ENCODE measurements at places on chromosomes 11 and 22. TPM values are rescaled to one million over a fixed set of nuclear protein-coding genes. Genes with fewer than 3 reads are reported as not detected.

USP28 gene
- 135 TPM for total RNA-seq

TMEM45B gene
- not detected for total RNA-seq

CSF2RB gene
- 4.2 TPM for total RNA-seq

SAAL1 gene
- 4.5 TPM for total RNA-seq

FOLR2 gene
- 10.8 TPM for total RNA-seq

NAALAD2 gene
- 0.83 TPM for total RNA-seq

SEPTIN5 gene
- 162 TPM for total RNA-seq

OR4A16 gene
- not detected for total RNA-seq

ABCG4 gene
- 1.8 TPM for total RNA-seq

LRRC10B gene
- total RNA-seq = 0.37 TPM

SMTNL1 gene
- total RNA-seq = not detected

UPK3A gene
- total RNA-seq = not detected

DDX25 gene
- not detected for total RNA-seq

FXYD2 gene
- total RNA-seq = 0.59 TPM

B4GALNT4 gene
- total RNA-seq = not detected

DNA sequence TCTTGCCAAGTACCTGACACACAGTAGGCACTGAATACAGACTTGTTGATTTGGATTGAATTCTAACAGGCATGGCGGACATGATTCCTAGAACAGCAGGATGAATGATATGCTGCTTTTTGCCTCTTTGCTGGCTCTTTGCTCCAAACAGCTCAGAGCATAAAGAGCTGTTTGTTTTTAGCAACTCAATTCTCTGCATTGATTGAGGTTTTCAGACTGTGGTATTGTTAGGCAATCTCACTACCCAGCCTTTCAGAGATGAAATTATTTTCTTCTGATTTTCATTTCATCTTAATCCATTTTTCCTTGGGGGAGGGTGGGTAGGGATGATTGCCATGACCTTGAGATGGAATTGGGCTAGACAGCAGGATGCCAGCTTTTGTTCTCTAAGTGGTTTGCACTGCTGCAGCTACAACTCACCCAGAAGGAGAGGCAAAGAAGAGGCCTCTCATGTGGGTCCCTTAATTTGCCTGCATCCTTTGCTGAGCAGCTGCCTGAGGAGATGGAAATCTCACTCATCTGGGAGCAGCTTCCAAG, 20.5 kb downstream of the COA4 start:
- H3K27me3 ChIP-seq = no peaks in the 10 kb centered on the region
- H3K27ac ChIP-seq = peak overlapping the region; percentile 1
- DNase-seq = no peak
- H3K36me3 ChIP-seq = no peaks in the 10 kb centered on the region

- DNase-seq = no peak
- H3K4me1 ChIP-seq = peaks cover 67% of the 10 kb centered on the region
- H3K27me3 ChIP-seq = no peaks in the 10 kb centered on the region
Observed at GRCh38 chr11:64762277-64762673, 2.5 kb upstream of the PYGM start.

DNA sequence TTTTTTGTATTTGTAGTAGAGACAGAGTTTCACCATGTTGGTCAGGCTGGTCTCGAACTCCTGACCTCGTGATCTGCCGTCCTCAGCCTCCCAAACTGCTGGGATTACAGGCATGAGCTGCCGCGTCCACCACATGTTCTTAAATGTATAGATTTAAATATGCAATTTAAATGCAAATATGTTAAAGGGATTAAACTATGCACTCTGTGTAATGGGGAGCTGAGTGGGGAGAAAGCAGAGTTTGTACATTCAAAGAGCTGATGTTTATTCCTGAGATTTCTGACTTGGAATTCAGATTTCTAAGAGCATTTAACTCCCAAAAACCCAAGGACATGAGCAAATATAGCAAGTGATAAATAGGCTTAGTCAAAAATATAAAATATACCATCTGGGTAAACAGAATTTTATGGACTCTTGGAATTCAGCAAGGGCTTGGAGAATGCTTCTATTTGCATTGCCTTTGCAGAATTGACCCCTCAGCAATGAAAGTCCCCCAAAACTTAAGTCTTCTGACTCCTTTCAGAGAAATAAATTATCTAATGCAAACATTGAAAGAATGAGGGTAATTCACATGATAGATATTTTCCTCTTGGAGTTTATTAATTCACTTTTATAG, 170.6 kb downstream of the LUZP2 start:
- DNase-seq = no peak
- H3K4me1 ChIP-seq = no peaks in the 10 kb centered on the region
- no peak overlapping the region for H3K4me3 ChIP-seq

GRCh38 chr11:130217133-130218031, 57.8 kb downstream of the ST14 start:
- H3K36me3 ChIP-seq = no peaks in the 10 kb centered on the region
- no peaks in the 10 kb centered on the region for H3K27me3 ChIP-seq
- DNase-seq = peak; percentile 57
- no peak overlapping the region for H3K27ac ChIP-seq
- H3K4me3 ChIP-seq = no peak overlapping the region

DNA sequence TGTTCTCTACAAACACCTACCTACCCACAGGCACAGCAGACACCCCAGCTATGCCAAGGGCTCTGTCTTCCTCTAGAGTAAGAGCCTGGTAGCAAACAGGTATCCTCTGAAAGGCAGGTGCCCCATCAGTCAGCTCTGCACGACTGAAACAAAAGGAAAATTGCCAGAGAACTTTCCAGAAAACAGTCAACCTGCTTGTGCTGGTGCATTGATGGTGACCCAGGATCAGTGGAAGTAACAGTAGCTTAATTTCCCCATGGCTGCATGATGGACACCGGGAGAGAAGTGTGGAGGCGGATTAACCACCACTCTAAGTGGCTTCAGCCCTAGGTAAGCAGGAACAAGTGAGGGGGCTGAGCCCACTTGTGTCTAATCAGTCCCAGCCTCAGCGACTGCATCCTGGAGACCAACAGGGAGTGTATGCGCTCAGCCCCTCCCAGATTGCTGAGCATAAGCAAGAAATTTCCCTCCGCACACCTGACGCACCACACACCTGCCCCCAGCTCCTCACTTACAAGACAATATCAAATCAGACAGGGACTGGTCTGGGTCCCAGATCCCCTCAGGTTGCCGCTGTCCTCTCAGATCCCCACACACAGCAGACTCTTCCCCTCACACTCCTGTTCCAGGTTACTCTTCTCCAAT, 70.7 kb upstream of the IGLL5 start:
- H3K4me3 ChIP-seq = no peak overlapping the region
- H3K36me3 ChIP-seq = no peaks in the 10 kb centered on the region
- H3K27me3 ChIP-seq = no peaks in the 10 kb centered on the region
- DNase-seq = no peak

GRCh38 chr11:26936109-26936508, 57.8 kb upstream of the FIBIN start:
- H3K27me3 ChIP-seq = no peaks in the 10 kb centered on the region
- H3K4me3 ChIP-seq = no peak overlapping the region

DNA sequence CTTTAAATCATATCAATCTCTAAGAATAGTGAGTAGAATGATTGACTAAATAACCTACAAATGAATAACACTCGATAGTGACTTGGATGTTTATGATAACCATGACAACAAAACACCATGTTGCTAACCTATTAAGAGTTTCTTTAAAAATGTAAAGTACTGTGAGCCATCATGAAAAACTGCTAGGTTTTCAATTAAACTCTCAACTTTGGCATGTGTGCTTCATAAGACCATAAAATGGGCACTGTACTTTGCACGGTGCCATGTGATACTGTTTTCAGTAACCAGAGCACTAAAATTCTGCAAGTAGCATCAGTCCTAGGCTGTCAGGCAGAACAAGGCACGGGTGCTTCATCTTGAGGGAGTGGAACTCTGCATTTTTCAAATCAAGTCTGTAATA, 96.2 kb upstream of the TRIM77 start:
- DNase-seq = no peak
- no peaks in the 10 kb centered on the region for H3K36me3 ChIP-seq
- no peaks in the 10 kb centered on the region for H3K27me3 ChIP-seq
- no peaks in the 10 kb centered on the region for H3K4me1 ChIP-seq

DNA sequence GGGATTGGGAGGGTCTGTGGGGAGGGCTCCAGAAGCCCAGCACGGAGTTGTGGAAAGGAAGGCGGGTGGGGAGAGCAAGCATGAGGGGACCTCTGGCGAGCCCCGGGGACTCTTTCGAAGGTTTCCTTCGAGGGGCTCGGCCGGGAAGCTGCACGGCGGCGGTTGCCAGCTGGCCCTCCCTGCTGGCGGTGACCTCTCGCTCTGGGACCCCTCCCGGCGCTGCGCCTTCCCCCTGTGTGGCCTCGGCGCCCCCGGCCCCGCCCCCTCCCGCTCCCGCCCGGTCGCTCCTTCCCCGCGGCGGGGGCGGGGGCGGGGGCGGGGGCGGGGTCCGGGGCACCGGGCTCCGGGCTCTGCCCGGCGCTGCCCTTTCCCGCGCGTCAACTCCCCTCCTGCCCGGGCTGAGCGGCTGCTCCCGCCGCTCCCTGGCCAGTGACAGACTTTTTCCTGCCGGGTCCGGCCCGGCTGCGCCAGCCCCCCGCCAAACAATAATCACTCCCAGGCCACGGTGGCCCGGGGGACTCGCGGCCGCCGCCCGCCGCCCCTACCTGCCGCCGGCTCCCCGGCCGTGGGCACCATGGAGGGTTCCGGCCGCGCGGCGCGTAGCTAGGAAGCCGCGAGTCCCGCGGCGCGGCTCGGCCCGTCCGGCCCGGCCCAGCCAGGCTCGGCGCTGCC, 941 bp downstream of the CLCF1 start:
- H3K4me1 ChIP-seq = no peaks in the 10 kb centered on the region
- no peaks in the 10 kb centered on the region for H3K27me3 ChIP-seq
- H3K27ac ChIP-seq = peak overlapping the region; percentile 93

- peaks cover 55% of the 10 kb centered on the region for H3K27me3 ChIP-seq
- DNase-seq = no peak
- no peaks in the 10 kb centered on the region for H3K36me3 ChIP-seq
- no peak overlapping the region for H3K27ac ChIP-seq
- no peak overlapping the region for H3K4me3 ChIP-seq
- H3K4me1 ChIP-seq = no peaks in the 10 kb centered on the region
Observed at GRCh38 chr11:44307340-44308099, 2.4 kb downstream of the ALX4 start.

GRCh38 chr11:133175103-133175502, 357.2 kb downstream of the OPCML start:
- H3K4me3 ChIP-seq = no peak overlapping the region
- no peaks in the 10 kb centered on the region for H3K4me1 ChIP-seq
- no peaks in the 10 kb centered on the region for H3K36me3 ChIP-seq
- no peaks in the 10 kb centered on the region for H3K27me3 ChIP-seq
- H3K27ac ChIP-seq = no peak overlapping the region

GRCh38 chr22:19789828-19790227, 29.2 kb downstream of the TBX1 start:
- no peak overlapping the region for H3K4me3 ChIP-seq
- H3K36me3 ChIP-seq = no peaks in the 10 kb centered on the region
- no peaks in the 10 kb centered on the region for H3K27me3 ChIP-seq
- no peaks in the 10 kb centered on the region for H3K4me1 ChIP-seq

- H3K27me3 ChIP-seq = peaks cover 5% of the 10 kb centered on the region
- H3K4me3 ChIP-seq = peak overlapping the region; percentile 48
- H3K36me3 ChIP-seq = no peaks in the 10 kb centered on the region
- peaks cover 20% of the 10 kb centered on the region for H3K4me1 ChIP-seq
Observed at GRCh38 chr11:17734986-17735817, 621 bp downstream of the KCNC1 start.

- DNase-seq = no peak
- no peaks in the 10 kb centered on the region for H3K27me3 ChIP-seq
- no peak overlapping the region for H3K4me3 ChIP-seq
- H3K4me1 ChIP-seq = peaks cover 45% of the 10 kb centered on the region
- peak overlapping the region; percentile 84 for H3K27ac ChIP-seq
Observed at GRCh38 chr11:43925063-43925931, 17.1 kb upstream of the C11orf96 start.

GRCh38 chr11:74683279-74683871, 47.9 kb downstream of the CHRDL2 start:
- H3K4me1 ChIP-seq = no peaks in the 10 kb centered on the region
- peak overlapping the region; percentile 51 for H3K27ac ChIP-seq
- no peaks in the 10 kb centered on the region for H3K27me3 ChIP-seq
- H3K36me3 ChIP-seq = no peaks in the 10 kb centered on the region

DNA sequence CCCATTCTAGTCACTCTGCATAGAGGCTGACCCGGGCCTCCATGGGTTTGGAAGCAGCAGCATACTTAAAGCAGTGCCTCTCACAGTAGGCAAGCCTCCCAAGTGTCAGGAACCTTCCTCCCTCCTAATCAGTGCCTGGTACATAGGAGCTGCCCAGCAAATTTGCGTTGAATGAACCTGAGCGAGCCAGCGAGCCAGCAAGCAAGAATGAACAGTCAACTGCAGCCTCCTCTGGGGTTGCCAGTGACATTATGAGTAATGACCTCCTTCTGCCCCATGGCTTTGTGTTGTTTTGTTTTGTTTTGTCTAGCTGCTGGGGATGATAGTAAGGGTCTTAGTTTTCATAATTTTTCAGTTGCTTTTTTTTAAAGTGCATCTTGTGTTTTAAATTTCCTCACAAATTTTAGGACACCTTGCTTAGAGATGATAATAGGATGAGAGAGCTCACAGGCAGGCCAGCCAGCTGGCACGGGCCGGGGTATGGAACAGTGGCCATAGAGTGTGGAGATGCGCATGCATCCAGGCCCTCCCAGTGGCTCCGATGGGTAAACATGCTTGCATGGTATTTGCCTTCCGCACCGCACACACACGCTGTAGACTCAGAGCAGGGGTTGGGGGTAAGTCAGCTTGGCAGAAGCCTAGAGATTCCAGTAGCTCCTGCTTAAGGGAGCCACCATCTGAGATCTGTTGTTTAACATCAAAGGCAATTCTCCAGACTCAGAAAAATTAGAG, 36.1 kb downstream of the TTC12 start:
- H3K27me3 ChIP-seq = no peaks in the 10 kb centered on the region
- no peak overlapping the region for H3K27ac ChIP-seq
- no peak for DNase-seq

- no peaks in the 10 kb centered on the region for H3K27me3 ChIP-seq
- no peaks in the 10 kb centered on the region for H3K36me3 ChIP-seq
- DNase-seq = no peak
- H3K4me3 ChIP-seq = no peak overlapping the region
- H3K27ac ChIP-seq = no peak overlapping the region
Observed at GRCh38 chr11:108890482-108891105, 225.7 kb downstream of the DDX10 start.

GRCh38 chr22:20064545-20065262, 15.3 kb upstream of the DGCR8 start:
- H3K27ac ChIP-seq = no peak overlapping the region
- no peaks in the 10 kb centered on the region for H3K4me1 ChIP-seq
- H3K36me3 ChIP-seq = peaks cover 40% of the 10 kb centered on the region
- no peak for DNase-seq
- H3K27me3 ChIP-seq = no peaks in the 10 kb centered on the region
- H3K4me3 ChIP-seq = no peak overlapping the region

- DNase-seq = no peak
- H3K4me3 ChIP-seq = no peak overlapping the region
- no peaks in the 10 kb centered on the region for H3K36me3 ChIP-seq
- H3K27ac ChIP-seq = no peak overlapping the region
- no peaks in the 10 kb centered on the region for H3K4me1 ChIP-seq
Observed at GRCh38 chr11:70622091-70622490, 223.8 kb downstream of the CTTN start.

All from right atrium auricular region (tissue), 2 donors.